ENCODE measurements at places on chromosomes 6 and 20. TPM values are rescaled to one million over a fixed set of nuclear protein-coding genes. Genes with fewer than 3 reads are reported as not detected.

MMS22L gene
- 57.1 TPM for total RNA-seq

SCUBE3 gene
- total RNA-seq: not detected

DEFB112 gene
- not detected for total RNA-seq

DNPH1 gene
- total RNA-seq: 65.8 TPM

FAM209A gene
- 1.5 TPM for total RNA-seq

BHLHE23 gene
- not detected for total RNA-seq

ULBP2 gene
- 0.65 TPM for total RNA-seq

UBE2J1 gene
- total RNA-seq: 40.5 TPM

TAGAP gene
- total RNA-seq: 245 TPM

TFAP2A gene
- not detected for total RNA-seq

GPX5 gene
- not detected for total RNA-seq

FILIP1 gene
- total RNA-seq: not detected

FKBP1C gene
- total RNA-seq: 2.7 TPM

RAET1L gene
- total RNA-seq: not detected

NOX3 gene
- not detected for total RNA-seq

ATP9A gene
- 19.6 TPM for total RNA-seq

L3MBTL1 gene
- 8.7 TPM for total RNA-seq

GTSF1L gene
- total RNA-seq: 0.39 TPM

DNA sequence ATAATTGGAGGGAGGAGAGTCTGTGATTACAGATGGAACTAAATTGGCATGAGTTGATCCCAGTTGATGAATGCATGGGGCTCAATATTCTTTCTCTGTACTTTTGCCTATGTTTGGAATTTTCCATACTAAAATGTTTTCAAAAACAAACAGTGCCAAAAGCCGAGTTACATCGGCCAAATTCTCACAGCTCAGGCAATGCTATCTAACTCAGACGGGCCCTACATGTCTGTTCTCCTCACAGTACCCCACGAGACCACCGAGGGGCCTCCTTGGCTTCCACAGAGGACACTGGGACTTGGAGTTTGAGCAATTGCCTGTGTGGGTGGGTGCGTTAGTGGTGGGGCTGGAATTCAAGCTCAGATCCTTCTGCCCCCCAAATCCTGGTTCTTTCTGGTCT is 413.2 kb downstream of the CDH26 start:
- no peak for DNase-seq

DNA sequence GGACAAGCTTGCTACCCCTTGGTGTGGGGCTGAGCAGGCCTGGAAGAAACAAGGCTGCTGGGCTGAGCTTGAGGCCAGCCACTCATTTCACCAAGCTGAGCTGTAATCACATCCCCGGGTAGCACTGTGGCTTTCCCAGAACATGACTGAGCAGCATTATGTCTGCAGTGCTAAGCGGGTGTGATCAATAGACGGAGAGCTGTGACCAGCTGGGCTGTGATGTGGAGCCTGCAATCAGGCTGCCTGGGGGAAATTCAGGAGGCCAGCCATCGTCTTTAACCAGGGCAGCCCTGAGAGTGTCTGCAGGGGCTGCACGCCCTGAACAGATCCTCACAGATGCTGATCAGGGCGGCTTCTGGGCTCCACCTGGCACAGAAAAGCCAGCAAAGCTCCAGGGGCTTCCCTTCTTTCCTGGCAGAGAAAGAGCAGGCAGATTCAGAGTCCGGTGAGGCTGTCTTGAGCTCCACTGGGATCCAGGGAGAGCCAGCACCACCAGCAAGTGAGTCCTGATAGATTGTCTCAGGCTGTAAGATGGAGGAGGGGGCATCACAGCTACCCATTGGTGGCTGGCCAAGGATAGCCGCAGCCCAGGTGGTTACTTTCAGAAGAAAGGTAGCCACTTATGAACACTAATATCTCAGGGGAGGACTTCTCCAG is 165.9 kb downstream of the NRN1 start:
- no peak for DNase-seq

DNA sequence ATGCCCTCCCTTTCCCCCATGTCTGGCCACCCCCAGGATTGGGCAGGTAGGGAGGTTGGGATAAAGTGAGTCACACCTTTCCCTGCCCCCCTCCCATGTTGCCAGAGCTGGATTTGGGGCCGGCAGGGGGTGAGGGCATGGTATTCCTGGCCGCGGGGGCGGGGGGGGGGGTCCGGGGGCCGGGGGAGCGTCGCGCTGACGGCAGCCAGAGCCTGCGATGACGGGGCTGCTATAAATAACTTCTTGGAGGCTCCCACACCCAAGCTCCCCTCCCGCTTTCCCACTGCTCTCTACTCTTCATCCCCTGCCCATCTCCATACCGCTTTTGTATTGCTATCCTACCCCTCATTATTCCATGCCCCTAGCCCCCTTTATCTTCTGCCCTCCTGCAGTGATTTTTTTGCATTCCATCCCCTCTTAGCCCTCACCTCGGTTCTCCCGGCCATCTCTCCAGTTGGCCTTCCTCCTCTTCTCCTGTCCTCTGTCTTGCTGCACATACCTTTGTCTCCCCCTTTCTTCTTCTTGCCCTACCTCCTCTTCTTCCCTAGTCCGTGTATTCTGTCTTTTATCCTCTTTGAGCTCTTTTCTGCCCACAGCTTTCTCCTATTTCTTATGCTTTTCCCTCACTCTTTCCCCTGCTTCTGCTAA is 13.8 kb downstream of the SYNGAP1 start:
- no peak for DNase-seq

DNA sequence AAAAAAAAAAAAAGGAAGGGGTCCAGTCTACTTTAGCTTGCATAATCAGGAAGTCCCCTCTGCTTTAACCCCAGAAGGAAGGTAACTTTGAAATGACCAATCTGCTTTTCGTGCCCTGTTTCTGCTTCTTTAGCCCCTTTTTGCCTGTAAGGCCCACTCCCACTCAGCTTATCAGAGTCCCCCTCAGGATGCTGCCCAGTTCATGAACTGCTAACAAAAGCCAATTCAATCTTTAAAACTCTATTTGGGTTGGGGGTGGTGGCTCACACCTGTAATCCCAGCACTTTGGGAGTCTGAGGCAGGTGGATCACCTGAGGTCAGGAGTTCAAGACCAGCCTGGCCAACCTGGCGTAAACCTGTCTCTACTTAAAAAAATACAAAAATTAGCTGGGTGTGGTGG is 12.3 kb downstream of the GHRH start:
- no peak for DNase-seq

DNA sequence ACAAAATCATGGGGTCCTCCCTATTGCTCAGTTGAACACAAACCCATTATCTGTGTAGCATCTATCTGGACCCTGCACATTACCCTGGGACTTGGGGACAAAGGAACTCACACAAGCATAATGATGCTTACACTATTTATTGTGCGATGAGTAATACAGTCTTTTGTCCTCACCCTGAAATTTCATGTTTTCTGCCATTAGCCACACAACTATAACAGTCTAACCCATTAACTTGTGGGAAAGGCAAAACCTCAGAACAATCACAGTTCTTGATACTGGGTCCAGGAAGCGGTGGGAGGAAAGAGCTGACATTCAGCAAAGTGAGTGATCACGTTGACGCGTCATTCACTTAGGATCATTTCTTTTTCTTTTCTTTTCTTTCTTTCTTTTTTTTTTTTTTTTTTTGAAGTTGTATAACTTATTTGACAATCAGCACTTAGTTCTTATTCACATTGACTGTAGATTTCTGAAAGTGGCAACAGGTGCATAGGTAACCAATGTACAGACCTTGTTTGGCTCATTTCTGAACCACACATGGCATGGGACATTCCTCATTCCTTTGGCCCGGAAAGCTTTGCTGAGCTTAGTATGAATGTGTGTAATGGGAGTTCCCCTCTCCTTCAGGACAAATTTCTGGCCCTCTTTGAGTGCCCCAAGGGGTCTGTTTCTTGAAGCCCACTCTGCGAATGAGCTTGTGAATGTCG is 94.8 kb upstream of the CNKSR3 start:
- no peak for DNase-seq

GRCh38 chr20:43987531-43987930 is 72.9 kb downstream of the TOX2 start:
- DNase-seq: no peak

DNA sequence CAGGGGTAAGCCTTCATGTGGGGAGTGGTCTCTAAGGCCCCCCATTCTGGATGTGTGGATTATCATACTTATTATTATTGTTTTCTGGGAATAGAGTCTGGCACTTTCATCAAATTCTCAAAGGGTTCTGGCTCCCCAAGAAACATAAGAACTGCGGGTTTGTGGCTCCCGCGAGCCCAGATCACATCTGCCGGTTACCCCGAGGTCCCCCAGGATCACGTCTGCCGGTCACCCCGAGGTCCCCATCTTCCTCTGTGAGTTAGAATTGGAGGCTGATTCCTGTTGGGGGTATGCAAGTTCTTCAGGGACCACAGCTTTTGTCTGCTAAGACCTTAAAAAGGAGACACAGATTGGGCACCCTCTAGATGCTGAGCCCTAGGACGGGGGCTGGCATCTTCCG is 116.7 kb upstream of the FRMD1 start:
- DNase-seq: no peak

- no peak for DNase-seq
These were observed 1.3 kb upstream of the TAPBP start for GRCh38 chr6:33314943-33315792.

GRCh38 chr6:110360676-110361075 is 2.5 kb upstream of the METTL24 start:
- no peak for DNase-seq

DNA sequence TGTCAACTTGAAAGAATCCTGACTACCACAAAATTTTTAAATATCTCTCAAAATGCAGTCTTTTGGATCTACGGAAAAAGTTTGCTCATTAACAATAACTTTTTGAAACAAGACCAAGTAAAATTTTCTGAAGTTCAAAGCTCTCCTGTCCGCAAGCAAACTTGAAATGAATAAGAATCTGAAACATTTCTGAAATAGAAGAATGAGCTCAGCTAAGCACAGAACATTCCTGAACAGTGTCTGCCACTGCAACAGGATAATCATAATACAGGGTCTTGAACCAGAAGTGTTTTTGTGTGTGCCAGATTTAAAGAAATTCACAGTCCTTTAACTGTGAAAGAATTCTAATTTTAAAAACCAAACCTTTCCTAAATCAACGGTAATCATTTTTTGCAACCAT is 49.1 kb upstream of the TASP1 start:
- DNase-seq: no peak

- DNase-seq: no peak
These were observed 17.9 kb upstream of the MAP7 start for GRCh38 chr6:136568129-136568528.

GRCh38 chr6:93136111-93136510 is 283.2 kb downstream of the EPHA7 start:
- DNase-seq: no peak

DNA sequence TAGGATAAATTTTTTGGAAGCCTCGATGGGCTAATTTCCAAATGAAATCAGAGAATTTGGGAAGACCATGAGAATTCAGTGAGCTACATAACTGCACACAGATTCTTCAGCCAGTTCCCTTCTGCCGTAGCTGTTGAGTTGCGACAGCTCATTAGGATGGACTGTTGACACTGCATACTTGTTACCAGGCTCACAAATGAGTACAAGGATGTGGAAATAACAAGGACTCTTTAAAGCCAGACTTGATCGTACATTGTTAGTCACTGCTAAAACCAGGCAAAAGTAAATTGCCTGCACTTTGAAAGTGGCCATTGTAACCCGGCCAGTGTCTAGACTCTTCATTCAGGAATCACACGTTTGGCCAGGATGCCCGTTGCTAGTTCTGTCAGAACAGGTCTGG is 37.0 kb downstream of the NDUFAF5 start:
- no peak for DNase-seq

DNA sequence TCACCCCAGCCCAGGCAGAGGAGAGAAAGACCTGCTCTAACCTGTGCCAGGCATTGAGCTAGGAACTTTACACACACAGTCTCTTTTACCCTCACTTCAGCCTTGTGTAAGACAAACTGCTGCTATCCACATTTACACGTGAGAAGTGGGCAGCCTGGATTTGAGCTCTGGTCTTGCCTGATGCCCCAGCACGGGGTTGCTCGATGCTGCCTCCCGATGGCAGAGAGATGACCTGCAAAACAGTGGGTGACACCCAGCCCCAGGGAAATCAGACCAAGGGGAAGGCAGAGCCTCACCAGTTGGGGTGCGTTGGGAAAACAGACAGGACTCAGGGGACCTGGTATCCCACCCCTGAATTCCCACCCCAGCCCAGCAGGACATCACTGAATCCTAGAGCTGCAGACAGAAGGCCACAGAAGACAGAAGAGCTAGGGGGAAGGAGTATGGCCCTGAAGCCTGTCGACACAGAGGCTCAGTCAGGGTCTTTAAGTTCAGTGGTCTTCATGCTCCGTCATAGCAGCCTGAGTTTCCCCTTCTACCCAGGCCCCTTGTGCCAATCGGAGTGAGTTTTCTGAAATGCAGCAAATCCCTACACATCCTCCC is 990 bp downstream of the BPI start:
- DNase-seq: no peak

- DNase-seq: no peak
These were observed 102.8 kb downstream of the NRSN1 start for GRCh38 chr6:24228681-24229255.

- no peak for DNase-seq
These were observed 225.1 kb downstream of the UBE3D start for GRCh38 chr6:82840571-82840970.

DNA sequence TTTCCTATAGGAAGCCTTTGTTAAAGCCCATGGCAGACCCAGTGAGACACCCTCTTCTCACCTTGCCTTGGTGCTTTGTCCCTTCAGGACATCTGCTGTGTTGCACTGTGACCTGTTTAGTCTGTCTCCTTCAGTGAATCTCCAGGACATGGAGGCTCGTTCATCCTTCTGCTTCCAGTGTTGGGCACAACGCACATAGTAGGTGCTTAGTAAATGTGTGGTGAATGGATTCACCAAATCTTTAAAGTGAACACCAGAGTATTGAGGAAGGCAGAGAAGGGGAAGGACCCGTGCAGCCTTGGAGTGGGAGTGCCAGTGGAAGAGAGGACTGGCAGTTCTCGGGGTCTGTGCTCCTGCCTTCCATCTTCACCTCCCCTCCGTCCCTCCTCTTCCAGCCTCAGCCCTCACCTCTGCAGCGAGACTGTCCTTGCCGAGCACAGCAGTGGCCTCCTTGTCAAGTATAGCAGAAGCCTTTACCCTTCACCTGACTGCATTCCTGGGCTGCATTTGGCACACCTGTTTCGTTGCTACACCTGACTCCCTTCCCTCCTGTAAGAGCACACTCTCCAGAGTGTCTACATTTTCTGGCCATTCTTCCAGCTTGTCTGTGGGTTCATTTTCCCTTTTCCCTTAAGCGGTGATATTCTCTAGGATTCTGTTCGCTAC is 49.2 kb downstream of the ARID1B start:
- DNase-seq: no peak

GRCh38 chr6:16493802-16494201 is 255.4 kb downstream of the GMPR start:
- no peak for DNase-seq

Data from activated T-helper 1 cell treated with anti-CD3 and anti-CD28 coated beads, Interleukin-12 subunit alpha, Interleukin-12 subunit beta, Interleukin-2, Interleukin-4 antibody, amounts not matched to agents 30 ng/mL and 10 ng/mL and 1 ng/mL, durations not matched to agents 14 hours and 24 hours and 36 hours (primary cell).